ENCODE measurements at places on chromosomes 6 and 20.

DNA sequence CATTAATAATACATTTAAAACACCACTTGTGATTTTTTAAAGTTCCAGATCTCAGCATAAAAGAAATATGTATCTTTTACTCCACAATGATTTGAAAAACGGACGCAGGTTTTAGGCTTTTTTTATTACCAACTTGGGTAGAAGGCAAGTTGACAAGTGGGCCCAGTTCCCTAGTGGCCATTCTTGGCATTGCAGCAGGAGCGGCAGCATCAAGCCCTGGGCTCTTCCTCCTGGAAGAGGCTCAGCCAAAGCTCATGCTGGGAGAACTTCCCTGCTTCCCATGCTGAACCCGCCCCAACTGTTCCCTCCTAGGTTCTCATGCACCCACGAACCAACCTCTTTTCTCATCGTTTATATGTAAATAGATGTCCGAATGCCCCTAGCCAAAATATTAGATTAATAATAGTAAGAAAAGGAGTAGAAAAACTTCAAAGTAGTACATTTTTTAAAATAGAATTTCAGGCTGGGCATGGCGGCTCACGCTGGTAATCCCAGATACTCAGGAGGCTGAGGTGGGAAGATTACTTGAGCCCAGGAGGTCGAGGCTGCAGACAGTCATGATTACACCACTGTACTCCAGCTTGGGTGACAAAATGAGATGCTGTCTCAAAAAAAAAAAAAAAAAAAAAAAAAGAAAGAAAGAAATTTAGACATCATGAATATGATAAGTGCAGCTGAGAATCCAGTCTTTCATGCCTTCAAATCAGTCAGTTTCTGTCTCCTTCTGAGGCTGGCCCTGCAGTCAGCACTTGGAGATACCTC, 18.2 kb upstream of the MYB start:
- DNase-seq = no peak

DNA sequence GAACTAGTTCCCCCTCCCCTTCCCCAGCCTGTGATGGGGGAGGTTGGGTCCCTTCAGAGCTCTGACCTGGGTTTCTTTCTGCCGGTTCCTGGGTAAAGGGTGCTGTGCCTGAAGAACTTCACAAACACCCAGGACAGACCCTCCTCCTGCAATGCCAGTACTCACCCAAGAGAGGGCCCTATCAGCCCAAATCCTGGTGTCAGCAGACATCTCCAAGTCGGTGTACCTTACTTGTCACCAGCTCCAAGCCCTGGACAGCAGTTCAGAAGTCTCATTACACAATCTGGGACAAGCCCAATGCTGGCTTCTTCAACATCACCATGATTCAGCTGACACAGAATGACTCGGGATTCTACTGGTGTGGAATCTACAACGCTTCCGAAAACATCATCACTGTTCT, 467 bp downstream of the TREML4 start:
- no peak for DNase-seq

- no peak for DNase-seq
These were observed 42.9 kb upstream of the MAP7 start for GRCh38 chr6:136592930-136593673.

- DNase-seq = no peak
These were observed 33.3 kb downstream of the IRF4 start for GRCh38 chr6:424741-425417.

GRCh38 chr20:57281900-57282299, 15.5 kb upstream of the BMP7 start:
- no peak for DNase-seq

DNA sequence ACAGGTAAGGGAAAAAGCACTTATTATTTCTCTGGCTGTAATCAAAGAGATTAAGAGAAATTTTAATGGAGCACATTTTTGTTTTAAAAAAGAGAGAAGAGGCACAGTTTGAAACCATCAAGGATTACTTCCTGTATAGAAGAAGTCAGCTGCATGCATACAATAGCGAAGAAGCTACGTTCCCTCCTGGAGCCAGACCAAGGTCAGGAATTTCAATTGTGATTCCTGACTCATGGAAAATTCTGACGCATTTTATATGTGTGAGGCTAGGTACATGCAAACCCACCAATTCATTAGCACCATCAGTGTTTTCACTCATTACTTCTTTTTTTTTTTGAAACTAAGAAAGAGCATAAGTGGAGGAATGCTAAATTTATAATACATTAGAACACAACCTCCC, 232.7 kb upstream of the SGK1 start:
- peak; percentile 32 for DNase-seq

GRCh38 chr6:112202639-112203341, 51.6 kb downstream of the LAMA4 start:
- no peak for DNase-seq

DNA sequence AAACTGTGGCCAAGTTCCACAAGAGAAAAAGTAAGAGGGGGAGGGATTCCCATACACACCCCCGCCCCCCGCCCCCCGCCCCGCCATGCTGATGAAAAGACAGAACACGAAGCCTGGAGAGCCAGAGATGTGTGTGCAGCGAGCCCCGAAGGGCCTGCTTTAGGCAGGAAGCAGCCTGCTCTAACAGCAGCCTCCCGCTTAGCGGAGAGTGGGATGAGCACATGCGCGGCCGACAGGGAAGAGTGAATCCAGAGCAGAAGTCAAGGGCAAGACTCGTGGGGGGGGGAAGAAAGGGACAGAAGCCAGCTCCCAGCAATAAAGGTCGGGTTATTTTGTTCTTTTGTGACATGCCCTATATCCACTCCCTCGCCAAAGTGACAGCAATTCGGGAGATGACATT, 67.2 kb upstream of the PTGIS start:
- peak; percentile 72 for DNase-seq

DNA sequence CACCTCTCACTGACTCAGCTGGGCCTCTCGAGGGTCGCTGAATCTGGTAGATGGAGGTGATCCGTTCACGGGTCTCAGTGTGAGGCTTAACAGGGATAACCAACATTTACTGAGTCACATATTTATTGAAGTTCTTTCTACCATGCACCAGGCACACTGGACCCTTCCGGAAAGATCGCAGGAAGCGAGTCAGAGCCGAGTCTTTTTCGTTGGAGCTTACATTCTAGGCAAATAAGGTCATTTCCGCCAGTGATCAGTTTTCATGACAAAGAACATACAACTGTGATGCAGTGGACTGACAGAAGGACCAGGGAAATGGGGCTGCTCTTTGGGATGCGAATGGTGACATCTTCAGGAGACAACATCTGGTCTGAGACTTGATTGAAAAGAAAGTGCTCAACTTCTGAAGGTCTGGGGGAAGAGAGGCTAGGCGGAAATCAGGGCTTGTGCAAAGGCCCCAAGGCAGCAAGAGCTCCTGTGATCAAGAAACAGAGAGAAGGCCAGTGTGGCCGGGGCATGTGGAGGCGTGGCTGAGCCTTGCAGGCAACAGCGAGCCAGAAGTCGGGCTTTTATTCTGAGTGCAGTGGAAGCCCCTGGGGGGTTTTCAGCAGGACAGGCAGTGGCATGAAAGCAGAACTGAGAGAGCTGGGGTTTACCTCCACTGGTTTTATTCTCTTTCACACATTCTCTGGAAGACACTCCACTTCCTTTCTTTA, 56.7 kb downstream of the APCDD1L start:
- no peak for DNase-seq

DNA sequence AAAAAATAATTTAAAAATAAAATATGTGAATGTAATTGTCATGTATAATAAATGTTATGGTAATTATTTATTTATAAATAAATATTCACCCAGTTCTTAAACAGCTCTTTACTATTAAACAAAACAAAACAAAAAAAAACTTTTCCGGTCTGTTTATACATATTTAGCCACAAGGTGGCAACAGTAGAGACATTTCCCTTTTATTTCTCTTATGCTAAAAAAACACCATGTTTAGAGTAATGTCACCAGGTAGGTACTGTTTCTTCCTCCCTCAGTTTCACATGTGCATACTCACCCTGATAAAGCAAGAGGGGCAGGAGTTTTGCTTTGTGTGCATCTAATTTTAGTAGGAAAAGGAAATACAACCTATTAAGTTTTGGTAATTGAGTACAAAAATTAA, 610.4 kb upstream of the IMPG1 start:
- no peak for DNase-seq

DNA sequence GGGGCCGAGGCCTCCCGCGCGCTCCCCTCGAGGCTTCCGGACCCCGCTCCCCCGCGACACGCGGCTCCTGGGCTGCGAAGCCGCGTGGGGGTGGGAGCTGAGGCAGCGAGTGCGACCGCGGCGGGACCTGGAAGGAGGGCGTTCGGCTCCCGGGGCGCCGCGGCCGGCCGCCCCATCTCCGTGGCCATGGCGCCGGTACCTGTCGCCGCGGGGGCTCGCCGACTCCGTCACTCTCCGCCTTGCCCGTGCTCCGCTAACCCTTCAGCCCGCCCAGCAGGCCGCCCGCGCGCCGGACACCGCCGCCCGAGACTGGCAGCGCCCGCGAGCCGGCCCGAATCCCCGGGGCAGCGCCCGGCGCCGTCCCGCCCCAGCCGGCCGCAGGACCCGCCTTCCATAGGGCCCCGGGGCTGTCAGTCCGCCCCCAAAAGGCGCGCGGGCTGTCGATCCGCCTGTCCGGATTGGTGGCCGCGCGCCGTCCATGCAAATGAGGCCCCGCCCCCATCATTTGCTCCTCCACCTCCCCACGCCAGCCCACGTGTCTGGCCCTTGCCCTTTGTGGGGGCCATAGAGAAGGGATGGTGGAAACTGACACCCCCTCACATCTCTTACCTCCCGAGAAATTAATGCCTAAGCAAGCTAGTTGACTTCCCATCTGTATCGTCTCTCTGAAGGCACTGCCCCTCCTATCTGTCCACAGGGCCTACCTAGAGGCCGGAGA, at the start of gene FKBP5:
TSS of gene FKBP5 (minus strand) at position 311 of the 718 bp plus-strand sequence. CDS start 46,091 bp downstream, outside the sequence.
- peak; percentile 90 for DNase-seq

DNA sequence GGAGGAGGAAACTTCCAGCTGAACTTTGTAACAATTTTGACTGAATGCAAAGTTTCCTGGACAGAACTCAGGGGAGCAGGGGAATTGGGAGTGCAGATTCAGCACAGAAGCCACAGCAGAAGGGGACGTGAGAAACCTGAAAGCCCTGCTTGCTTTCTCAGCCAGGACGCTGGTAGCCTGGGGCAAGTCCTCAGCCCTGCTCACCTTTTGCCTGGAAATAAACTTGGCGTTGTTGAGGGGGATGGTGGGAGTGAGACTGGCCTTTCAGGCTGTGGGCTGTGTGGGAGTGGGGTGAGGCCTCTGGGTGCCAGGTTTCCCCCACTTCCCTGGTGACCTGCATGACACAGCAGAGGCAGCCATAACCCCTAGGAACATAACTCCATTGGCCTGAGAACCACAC, 238.1 kb upstream of the HS3ST5 start:
- no peak for DNase-seq

- no peak for DNase-seq
These were observed 32.9 kb upstream of the TCF21 start for GRCh38 chr6:133855991-133856370.

- no peak for DNase-seq
These were observed 2.3 kb downstream of the THBS2 start for GRCh38 chr6:169251371-169251802.

DNA sequence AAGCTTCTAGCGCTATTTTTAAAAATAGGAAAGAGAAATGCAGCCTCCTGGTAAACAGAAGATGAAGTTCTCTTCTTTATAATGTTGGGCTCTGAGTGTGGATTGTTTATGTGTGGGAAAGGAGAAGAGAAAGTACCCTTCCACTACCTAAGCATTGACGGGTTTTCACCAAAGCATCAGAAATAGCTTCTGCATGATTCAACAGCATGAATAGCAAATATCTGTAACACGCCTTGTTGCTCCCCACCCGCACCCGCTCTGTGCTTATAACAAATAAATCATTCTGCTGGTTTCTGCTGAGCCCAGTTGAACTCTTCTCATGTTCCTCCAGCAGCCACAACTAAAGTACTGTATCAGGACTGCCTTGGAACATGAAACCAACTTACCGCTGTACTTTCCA, 20.7 kb downstream of the TXLNB start:
- DNase-seq = no peak

DNA sequence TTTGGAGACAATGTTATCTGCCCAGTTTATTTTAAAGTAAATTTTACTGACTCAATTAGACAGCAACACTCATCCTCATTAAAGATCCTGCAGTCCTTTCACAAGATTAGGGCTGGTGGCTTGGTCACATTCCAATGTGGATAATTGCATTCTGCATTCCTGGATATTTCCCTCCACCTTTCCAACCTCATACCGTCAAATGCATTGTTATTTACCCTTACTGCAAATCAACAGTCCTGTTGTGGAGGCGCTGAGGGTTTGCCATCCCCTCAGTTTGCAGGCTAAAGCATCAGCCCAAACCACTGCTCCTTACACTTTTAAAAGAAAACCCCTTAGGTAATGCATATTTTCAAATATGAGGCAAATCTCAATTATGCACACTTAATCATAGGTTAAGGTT, 5.4 kb downstream of the CITED2 start:
- DNase-seq = no peak

DNA sequence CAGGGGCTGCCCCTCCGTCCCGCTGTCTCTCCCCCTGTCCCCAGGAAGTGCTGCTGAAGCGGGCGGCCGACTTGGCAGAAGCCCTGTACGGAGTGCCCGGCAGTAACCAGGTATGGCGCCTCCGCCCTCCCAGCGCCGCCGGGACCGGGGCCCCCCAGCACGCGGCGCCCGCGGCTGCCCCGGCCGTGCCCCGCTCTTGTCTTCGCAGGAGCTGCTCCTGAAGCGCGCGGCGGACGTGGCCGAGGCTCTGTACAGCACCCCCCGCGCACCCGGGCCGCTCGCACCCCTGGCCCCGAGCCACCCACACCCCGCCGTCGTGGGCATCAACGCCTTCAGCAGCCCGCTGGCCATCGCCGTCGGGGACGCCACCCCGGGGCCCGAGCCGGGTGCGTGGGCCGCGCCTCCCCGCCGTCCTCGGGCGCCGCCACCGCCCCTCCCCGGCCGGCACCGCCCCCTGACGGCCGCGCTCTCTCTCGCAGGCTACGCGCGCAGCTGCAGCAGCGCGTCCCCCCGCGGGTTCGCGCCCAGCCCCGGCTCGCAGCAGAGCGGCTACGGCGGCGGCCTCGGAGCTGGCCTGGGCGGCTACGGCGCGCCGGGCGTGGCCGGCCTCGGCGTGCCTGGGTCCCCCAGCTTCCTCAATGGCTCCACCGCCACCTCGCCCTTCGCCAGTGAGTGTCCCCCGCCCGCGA, 48.4 kb downstream of the CPXM1 start:
- DNase-seq = peak; percentile 4

- no peak for DNase-seq
These were observed 216.8 kb upstream of the CITED2 start for GRCh38 chr6:139591075-139591865.

DNA sequence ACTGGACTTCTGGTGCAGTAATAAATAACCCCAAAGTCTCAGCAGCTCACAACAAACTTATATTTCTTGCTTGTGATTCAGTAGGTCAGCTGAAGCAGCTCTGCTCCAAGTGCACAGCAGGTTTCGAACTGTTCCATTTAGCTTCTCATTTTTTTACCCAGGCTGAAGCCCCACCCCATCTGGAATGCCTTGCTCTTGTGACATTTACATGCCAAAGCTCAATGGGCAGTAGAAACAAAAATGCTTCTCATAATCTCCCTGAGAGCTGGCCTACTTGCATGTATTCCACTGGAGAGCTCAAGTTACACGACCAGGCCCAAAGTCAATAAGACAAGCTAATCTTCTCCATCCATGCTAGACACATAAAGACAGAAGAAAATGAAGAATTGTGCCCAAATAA, 165.2 kb downstream of the HAO1 start:
- DNase-seq = no peak

All from lung (tissue), 17 donors.